ENCODE measurements at places on chromosomes 4 and X.
A peak's percentile ranks its signal among the peaks of the same experiment; 100 is the strongest.

GRCh38 chrX:38347136-38347535 is 5.3 kb upstream of the OTC start:
- no peaks in the 10 kb centered on the region for H3K4me1 ChIP-seq
- peak; percentile 71 for DNase-seq
- H3K4me3 ChIP-seq: no peak overlapping the region
- H3K27me3 ChIP-seq: peaks cover 79% of the 10 kb centered on the region
- no peak overlapping the region for H3K27ac ChIP-seq

DNA sequence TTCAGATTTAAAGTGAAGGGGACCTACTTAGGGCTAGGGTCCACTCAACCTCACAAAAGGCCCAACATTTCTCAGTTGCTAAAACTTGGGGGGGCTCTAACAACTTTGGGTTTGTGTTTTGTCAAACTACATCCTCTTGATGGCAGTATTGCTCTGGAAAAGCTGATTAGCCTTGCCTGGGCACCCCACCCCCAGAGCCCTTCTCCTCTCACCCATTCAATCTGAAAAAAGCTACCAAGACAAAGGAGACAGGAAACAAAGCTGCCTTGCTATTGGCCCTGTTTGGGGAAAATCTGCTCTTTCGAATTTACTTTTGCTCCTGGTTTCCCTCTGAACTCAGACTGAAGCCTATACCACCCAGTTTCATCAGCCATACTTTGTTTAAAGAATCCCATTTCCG is 195.2 kb upstream of the STK26 start:
- no peaks in the 10 kb centered on the region for H3K36me3 ChIP-seq
- no peak overlapping the region for H3K27ac ChIP-seq
- no peak overlapping the region for H3K4me3 ChIP-seq
- no peaks in the 10 kb centered on the region for H3K4me1 ChIP-seq

DNA sequence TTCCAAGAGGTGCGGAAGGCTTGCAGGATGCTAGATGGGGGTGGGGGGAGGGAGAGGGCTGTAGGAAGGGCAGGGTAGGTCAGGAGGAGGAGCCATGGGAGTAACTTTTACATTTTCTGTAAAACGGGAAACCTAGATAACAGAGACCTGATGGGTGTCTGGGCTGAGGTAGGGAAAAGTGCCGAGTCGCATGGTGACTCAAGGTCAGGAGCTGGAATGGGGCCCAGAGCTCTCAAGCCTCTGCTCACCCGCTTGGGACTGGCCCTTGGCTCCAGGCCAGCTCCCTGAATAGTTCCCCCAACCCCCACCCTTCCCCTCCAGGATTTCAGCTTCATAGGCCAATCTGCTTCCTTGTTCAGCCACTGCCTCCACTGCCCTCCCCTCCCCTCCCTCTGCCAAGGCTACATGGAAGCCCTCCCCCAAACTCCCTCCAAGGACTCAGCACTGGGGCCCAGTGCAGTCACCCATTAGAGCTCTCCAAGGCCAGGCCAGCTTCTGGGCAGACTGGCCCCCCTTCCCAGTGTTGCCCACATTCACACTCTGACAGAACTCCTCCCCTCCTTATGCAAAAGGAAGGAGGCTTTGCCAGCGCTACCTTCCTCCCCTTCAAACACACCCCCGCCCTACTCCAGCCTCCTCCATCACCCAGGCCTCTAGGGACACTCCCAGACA is 43.6 kb downstream of the TSC22D3 start:
- peak overlapping the region; percentile 24 for H3K4me3 ChIP-seq
- H3K27me3 ChIP-seq: peaks cover 65% of the 10 kb centered on the region
- peaks cover 15% of the 10 kb centered on the region for H3K4me1 ChIP-seq
- no peaks in the 10 kb centered on the region for H3K36me3 ChIP-seq

- H3K36me3 ChIP-seq: no peaks in the 10 kb centered on the region
- DNase-seq: peak; percentile 59
- no peak overlapping the region for H3K27ac ChIP-seq
- H3K4me1 ChIP-seq: no peaks in the 10 kb centered on the region
These were observed 150.3 kb downstream of the MSL3 start for GRCh38 chrX:11908371-11908770.

DNA sequence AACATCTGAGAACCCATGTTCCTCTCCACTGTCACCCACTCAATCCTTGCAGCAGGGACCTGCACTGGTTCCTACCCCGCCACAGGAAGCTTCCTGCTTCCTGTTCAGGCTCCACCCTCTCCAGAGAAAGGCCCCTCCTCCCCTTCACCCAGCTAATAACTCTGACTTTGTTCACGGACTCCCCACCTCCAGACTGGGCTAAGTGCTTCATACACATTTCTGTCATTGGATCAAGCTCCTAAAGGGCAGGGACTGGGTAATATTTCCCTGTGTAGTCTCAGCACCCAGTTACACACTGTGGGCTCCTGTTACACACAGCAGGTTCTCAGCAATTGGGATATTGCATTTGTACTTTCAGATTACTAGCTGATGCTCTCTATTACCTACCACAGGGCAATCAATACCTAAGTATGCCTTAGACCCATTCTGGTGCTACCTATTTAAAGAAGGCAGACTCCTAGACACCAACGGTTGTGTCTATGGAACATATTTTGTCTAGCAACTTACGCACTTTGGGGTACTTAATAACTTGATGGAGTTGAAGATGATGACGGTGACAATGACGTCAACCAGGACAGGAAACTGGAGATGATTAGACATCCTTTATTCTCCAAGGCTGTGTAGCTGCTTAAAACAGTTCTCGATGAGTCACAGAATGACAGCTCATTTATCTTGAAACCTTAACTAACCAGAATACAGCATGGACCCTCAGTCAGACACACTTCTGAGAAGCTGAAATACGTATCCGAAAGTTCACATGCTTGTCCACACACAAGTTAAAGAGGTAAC is 58.1 kb downstream of the MAML3 start:
- H3K36me3 ChIP-seq: no peaks in the 10 kb centered on the region
- DNase-seq: peak; percentile 65
- H3K27me3 ChIP-seq: no peaks in the 10 kb centered on the region

GRCh38 chr4:65399084-65399483 is 271.2 kb downstream of the EPHA5 start:
- H3K27ac ChIP-seq: no peak overlapping the region
- H3K4me1 ChIP-seq: no peaks in the 10 kb centered on the region
- DNase-seq: no peak

Data from MCF 10A (cell line).